Inflammatory macrophage treated with lipopolysaccharide for 4 hours (primary cell): ENCODE measurements at places on chromosomes 2 and 18.

- no peak for DNase-seq
Measured at GRCh38 chr2:58157754-58158153, 83.4 kb downstream of the FANCL start.

- DNase-seq = no peak
Measured at GRCh38 chr2:192971981-192972380, 777.2 kb upstream of the TMEFF2 start.

- DNase-seq = no peak
Measured at GRCh38 chr2:197517150-197517549, 1.3 kb downstream of the MOB4 start.

DNA sequence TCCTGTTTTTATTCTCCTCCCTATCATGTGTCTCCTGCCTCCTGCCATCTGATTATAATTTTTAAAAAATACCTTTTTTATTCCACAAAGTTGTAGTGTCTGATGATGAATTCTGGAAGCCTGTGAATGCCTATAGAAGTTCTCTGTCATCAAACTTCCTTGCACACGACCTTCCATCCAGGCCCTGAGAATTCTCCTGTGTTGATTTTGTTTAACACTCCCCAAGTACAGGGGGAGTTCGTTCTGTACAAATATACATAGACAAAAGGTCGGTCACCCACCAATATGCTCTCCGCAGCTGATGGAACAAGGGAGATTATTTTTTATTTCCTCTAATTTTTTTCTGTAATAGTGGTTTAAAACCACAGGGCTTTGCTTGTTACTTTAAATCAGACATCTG lies 232.5 kb downstream of the PIEZO2 start:
- DNase-seq = no peak

- DNase-seq = no peak
Measured at GRCh38 chr2:26911911-26912861, 58.3 kb upstream of the MAPRE3 start.

DNA sequence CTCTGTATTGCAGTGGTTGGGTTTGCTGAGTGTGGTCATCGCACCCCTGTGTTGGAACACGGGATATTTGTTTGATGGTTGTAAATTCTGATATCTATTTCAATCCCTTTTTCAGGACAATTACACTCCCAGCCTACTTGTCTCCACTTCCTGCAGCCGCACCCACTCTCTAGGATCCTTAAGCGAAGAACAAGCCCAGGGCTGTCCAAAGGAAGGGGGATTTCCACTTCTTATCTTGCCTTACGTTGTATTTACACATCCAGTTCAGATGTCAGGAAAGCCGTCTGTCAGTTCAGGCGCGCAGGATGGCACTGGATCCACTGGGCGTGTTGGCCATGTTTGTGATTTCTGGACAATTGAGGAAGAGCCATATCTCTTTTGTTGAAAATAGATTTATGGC lies 834.5 kb upstream of the SALL3 start:
- no peak for DNase-seq

GRCh38 chr2:101679801-101680487 lies 17.6 kb upstream of the MAP4K4 start:
- no peak for DNase-seq

GRCh38 chr2:132662732-132663131 lies 7.3 kb downstream of the LYPD1 start:
- DNase-seq = no peak

DNA sequence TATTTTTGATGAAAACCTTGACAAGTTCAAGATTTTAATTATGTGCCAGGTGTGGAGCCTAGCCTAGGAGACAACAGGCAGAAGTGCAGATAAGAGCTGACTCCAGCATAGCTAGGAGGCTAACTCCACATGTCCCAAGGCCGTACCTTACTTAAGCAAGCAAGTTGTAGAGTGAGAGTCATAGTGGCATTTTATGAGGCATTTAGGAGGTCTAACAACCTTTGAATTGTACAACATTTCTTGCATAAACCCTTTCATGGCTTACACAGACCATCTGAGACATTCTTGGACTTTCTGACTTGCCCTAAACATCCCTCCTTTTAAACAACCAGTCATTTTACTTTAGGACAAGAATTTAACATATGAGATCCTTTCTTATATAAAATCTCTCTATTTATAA lies 8.3 kb upstream of the SUCLG1 start:
- DNase-seq = no peak

- DNase-seq = no peak
Measured at GRCh38 chr18:72530622-72531021, 13.5 kb downstream of the CBLN2 start.

GRCh38 chr18:7764405-7764804 lies 197.3 kb downstream of the PTPRM start:
- no peak for DNase-seq

GRCh38 chr2:152594022-152594766 lies 123.1 kb downstream of the PRPF40A start:
- DNase-seq = peak; percentile 93

DNA sequence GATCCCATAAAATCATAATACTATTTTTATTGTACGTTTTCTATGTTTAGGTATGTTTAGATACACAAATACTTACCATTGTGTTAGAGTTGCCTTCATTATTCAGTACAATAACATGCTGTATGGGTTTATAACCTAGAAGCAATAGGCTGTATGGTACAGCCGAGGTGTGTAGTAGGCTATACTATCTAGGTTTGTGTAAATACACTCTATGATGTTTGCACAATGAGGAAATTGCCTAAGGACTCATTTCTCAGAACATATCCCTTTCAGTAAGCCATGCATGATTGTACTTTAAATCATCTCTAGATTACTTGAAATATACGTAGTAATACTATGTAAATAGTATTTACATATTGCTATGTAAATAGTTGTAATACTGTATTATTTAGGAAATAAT lies 156.7 kb downstream of the CDCA7 start:
- DNase-seq = peak; percentile 35

- no peak for DNase-seq
Measured at GRCh38 chr2:64601785-64602391, 51.8 kb downstream of the SERTAD2 start.

DNA sequence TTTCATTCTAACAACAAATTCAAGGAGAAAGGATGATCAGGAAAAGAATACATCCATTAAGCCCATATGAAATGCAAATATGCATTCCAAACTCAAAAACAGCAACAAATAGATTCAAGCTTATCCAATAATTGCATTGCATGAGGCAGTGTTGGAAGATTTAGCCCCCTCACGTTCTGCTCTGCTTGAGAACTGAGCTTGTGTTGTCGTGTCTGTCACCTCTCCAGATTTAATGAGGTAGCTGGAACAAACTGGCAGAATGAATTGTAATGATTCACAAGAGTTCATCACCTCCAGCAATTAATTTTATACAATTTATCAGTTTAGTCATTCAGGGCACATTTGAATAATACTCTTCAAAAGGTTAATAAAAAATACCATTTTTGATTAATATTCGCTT lies 54.8 kb downstream of the AP1S3 start:
- DNase-seq = no peak

- DNase-seq = no peak
Measured at GRCh38 chr18:48580782-48581181, 42.0 kb downstream of the CTIF start.

GRCh38 chr2:217102956-217103355 lies 243.1 kb upstream of the TNP1 start:
- DNase-seq = no peak

GRCh38 chr2:76444732-76445131 lies 734.0 kb upstream of the GCFC2 start:
- DNase-seq = no peak

GRCh38 chr2:17226941-17227490 lies 291.2 kb downstream of the RAD51AP2 start:
- DNase-seq = no peak

DNA sequence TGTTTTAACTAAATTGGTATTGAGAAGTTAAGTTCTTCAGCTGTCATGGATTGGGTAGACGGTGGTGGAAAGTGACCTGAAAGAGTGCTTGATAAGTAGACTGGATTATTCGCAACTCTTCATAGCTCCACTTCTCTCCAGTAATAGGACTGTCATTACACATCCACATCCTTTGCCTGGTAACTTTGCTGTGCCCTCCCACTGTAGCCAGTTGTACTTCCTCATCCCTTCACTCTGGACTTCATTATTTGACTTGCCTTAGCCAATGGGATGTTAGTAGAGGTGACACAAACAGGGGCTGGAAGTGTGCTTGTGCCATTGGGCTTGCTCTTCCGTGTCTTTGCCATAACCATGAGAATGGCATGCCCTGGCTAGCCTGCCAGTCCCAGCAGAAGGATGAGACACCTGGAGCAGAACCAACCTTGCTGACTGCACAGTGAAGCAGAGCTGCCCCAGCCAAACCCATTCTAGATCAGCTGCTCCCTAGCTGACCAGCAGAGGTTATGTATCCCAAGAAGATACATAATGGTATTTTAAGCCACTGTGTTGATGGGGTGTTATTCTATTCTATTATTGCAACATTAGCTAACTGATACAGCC lies 16.9 kb downstream of the QPCT start:
- DNase-seq = peak; percentile 65

DNA sequence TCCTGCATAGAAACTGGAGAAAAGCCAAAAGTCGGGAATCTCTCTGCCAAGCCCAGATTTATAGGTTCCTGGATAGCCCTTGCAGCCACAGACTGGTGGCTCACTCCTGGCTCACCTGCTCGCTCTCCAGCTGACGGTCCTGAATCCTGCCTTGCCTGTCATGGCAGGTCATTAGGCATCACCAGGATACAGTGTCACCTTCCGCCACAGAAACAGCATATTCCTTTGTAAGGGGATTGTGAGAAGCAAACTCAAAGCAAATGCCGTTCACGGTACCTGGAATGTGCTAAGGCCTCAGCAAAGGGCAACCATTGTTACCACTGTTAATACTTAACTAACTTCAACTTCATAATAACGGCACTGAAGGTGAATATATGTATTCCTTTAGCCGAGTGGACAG lies 57.1 kb upstream of the GPR45 start:
- no peak for DNase-seq

GRCh38 chr18:50850307-50851065 lies 28.4 kb upstream of the ME2 start:
- peak; percentile 29 for DNase-seq

DNA sequence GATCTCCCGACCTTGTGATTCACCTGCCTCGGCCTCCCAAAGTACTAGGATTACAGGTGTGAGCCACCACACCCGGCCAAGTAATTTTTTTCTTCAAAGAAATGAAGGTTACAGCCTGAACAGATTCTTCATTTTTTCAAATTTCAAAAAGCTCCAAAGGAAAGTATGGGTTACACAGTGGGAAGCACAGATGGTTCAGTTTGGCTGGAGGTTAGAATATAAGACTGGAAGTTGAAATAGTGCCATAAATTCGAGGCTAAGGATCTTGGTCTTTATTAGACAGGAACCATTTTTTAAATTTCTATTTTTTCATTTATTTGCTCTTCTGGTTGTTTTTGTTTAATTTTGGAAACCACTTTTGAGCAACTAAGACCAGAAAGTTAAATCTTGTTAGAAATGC lies 120.0 kb downstream of the STK39 start:
- no peak for DNase-seq

DNA sequence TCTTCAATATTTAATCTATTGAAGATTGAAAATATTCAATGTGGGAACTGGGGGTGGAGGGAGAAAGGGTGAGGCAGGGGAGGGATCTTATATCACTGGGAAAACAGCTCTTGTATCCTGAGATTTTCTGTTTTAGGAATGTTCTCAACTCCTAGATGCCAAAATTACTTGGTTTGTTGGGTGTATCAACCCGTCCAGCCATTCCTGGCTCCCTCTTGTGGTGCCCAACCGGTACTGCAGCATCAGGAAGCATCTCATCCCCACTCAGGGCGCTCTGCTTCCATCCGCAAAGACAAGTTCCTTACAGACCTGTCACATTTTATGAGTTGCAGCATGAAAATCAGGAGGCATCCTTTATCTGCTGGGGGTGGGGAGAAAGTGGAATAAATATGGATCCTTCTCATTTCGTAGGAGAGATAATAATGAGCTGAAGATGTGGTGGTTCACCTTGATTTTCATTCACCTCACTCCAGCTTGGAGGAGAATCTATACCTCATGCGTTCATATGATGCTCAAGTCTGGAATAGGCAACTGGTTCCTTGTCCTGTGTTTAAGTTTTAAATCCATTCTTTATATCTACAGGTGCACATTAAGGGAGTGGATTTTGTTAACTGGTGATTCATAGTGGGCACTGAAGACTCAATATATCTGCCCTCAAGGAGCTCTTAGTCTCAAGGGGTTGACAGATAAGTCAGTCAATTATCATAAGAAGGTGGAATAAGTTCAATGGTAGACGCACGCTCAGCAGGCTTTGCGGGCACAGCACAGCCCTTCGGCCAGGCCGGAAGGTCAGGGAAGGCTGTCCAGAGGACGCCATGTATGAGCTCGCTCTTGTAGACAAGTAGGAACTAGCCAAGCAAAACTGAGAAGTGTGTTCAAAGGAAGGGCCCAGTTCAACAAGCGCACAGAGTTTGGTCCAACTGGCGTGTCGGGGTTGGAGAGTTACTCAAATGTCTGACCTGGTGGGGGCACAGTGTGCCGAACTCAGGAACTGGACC lies 127.3 kb downstream of the RNF144A start:
- DNase-seq = peak; percentile 56

- DNase-seq = no peak
Measured at GRCh38 chr2:239469106-239469960, 68.5 kb upstream of the HDAC4 start.

- DNase-seq = no peak
Measured at GRCh38 chr2:170162271-170162632, 15.7 kb upstream of the MYO3B start.

DNA sequence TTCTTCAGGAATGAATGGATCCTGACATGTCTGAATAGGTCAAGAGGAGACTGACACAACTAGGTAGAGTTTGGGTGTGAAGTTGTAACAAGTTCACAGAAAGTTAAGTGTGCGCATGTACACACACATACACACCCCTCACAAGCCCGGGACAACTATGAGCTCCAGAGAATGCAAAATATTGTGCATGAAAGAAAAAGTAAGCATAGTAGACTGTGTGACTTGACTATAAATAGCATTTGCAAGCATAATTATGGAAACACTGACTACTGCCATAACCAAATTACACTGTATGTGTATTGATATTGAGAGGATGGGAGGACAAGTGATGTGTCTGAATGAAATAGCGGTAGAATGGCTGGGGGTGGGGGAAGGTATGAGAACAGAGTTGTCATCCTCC lies 157.1 kb upstream of the NCK2 start:
- no peak for DNase-seq

GRCh38 chr2:33104726-33105125 lies 158.0 kb downstream of the LTBP1 start:
- no peak for DNase-seq

DNA sequence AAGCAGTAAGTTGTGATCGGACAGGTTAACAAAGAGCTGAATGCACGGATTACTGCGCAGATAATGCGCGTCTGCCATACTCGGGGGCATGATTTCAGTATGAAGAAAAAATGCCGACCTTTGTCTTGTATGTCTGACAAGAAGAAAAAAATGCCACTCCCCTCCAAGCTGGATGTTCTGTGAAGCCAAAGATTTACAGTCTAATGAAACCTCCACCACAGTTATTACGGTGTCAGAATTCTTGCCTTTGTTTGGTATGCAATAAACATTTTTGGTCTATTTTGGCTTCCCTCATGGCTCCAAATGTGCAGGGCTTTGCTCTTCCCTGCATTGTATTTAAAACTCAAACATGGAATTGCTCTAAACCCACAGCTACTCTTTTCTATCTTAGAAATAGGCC lies 72.2 kb upstream of the THUMPD2 start:
- no peak for DNase-seq

- DNase-seq = peak; percentile 35
Measured at GRCh38 chr2:183070942-183071844, 7.4 kb upstream of the DUSP19 start.

GRCh38 chr2:132884705-132885104 lies 214.7 kb upstream of the LYPD1 start:
- DNase-seq = no peak

- DNase-seq = no peak
Measured at GRCh38 chr2:45117383-45117782, 108.1 kb upstream of the SIX2 start.

- no peak for DNase-seq
Measured at GRCh38 chr18:50151926-50152325, 43.0 kb downstream of the MYO5B start.
